ENCODE measurements at places on chromosomes 12 and 14. TPM values are rescaled to one million over a fixed set of nuclear protein-coding genes. Genes with fewer than 3 reads are reported as not detected.

GRCh38 chr14:31819281-31819680, 257.8 kb upstream of the ARHGAP5 start:
- no peak for DNase-seq

DNA sequence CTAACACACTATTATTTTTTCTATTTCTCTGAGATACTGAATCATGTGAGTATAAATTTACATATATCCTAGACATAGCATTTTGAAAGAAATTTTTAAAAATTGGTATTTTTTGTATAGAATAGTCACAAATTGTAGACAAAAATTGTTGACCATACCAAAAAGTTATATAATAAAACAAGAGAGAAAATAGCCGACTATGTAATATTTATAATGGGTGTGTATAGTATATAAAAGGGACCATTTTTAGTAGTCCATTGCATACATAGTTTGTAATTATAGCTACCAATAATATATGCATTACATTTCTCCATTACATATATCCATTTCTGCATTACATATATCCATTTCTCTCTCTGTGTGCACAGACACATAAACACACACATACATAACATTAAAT, 590.2 kb downstream of the TMTC2 start:
- no peak for DNase-seq

The C3AR1 gene
- 2.1 TPM for total RNA-seq

DNA sequence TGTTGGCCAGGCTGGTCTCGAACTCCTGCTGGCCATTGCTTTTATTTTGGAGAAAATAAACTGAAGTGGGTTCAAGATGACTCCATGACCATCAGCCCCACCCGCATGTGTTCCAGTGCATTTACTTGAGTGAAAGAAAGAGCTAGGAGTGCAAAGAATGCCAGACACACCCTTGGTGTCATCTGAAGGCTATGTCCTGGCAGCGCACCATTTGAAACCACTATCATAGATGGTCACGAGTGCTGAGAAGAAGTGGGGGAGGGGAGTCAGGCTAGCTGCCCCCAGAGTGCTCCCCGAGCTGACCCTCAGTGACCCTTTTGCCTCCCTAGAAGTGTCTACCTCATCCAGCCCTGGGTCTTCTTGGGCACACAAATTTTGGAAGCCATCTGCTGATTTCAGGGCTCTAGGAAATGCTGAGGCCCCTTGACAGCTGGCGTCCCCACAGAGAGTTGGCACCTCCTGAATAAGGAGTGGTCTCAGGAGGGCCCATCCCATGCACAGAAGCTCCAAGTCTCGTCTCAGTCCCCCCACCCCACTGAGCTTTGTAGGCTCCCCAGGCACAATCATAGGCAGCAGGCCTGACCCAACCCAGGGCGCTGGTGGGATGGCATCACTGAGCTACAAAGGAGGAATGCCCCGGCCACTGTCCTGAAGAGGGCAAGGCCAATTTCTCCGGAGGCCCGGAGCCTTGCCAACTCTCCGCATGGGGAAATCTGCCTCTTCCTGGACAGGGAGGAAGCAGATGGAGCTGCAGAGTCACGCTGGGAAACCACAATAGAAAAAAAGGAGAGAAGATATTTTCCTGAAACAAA, 28.0 kb downstream of the PXN start:
- DNase-seq = peak; percentile 49

The MDP1 gene
- total RNA-seq = 13.8 TPM

The HCAR1 gene
- 0.06 TPM for total RNA-seq

DNA sequence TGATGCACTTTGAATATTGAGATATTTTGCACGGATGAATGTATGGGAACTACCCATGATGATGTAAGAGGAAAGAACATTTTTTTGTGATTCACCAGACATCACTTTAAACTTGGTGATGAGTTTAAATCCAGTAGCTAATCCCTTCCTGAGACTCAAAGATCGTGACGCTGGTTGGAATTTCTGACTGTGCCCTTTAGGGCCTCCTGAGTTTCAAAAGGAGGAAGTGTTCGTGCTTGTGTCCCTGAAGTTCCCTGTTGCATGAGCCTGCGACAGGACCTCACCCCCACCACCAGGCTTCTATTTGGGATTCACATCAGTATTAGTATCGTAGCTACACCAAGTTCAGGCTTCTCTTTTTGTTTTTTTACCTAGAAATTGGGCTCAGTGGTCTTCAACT, 18.6 kb upstream of the RIN3 start:
- peak; percentile 31 for DNase-seq

The LMNTD1 gene
- total RNA-seq = not detected

The SYNDIG1L gene
- total RNA-seq = not detected

GRCh38 chr12:54734196-54734950, 86.2 kb upstream of the DCD start:
- DNase-seq = no peak

The DLGAP5 gene
- total RNA-seq = 8.1 TPM

DNA sequence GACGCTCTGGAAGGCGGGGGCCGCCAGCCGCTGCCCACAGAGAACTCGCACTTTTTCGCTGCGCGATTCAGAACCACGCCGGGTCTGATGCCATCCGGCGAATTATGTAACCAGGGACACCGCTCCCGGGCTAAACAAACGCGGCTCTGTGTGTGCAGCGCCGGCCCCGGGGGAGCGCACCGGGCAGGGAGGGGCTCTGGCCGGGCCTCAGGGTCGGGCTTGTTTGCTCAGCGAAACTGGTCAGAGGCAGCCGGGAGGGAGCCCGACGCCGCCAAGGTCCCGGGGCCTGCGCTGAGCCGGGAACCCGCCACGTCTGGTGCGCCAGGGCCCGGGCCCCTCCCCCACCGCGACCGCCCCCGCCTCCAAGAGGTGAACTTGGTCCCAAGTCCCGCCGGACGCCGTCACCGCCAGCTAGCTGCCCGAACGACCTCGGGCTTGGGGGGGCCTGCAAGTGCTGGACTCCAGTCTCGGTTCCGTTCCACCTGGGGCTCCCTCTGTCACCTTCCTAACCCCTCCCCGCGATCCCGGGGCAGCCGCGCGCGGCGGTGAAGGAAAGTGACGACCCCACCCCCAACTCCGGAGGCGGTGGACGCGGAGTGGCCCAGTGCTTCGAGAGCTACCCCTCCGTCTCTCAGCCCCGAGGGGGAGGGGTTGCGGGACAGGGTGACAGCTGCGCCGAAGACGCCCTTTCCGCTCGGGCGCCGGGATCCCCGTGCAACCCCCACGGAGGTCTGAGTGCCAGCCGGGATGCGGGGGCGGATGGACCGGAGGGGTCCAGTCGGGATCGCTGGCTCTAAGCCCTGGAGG, 848 bp downstream of the CTDSP2 start:
- peak; percentile 85 for DNase-seq

DNA sequence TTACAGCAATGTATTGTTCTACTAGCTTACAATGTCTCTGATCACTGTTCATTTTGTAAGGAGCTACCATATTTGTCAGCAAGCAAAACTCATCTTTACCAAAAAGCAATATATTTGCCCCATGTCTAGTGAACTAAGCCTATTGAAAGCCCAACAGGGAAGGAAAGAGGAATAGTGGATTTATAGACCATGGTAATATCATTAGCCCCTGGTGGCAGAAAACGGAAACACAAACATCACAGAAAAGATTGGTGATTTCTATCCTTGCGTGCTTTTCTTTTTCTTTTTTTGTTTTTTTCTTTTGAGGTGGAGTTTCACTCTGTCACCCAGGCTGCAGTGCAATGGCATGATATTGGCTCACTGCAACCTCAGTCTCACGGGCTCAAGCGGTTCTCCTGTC, 1562.4 kb upstream of the TMEM132C start:
- DNase-seq = no peak

- DNase-seq = peak; percentile 42
Measured at GRCh38 chr14:102140027-102140749, 491 bp downstream of the WDR20 start.

DNA sequence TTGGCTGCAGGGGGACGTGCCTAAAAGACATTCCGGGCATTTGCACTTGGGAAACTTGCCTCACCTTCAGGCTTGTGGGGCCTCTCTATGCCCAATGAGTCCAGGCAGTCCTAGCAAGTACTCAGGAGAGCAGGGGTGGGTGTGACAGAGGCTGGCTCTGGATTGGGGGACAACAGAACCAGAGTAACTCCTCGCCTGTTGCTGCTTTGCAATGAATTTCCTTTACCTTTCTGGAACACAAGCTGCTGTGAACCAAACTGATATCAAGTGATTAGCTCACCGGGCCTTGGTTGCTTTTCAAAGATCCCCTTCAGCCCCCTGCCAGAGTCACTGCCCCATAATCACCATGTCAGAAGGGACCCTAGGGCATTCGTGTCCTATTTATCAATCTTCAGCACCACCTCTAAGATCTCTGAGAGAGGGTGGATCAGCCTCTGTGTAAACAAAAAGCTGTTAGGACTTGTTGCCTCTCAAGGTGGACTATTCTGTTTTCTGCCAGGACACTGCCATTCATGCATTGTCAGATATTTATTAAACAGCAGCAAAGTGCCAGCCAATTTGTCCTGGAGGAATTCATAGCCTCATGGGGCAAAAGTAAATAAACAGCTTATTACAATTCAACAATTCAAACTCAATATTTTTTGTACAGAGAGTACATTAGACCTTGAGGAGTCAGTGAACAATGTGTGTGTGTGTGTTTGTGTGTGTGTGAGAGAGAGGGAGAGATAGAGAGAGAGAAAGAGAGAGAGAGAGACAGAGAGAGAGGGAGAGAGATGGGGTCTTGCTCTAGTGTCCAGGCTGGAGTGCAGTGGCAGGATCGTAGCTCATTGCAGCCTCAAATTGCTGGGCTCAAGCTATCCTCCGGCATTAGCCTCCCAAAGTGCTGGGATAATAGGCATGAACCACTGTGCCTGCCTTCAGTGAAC, 11.3 kb downstream of the NFATC4 start:
- no peak for DNase-seq

The SLCO1B1 gene
- total RNA-seq = not detected

The ESPL1 gene
- total RNA-seq = 3.3 TPM

DNA sequence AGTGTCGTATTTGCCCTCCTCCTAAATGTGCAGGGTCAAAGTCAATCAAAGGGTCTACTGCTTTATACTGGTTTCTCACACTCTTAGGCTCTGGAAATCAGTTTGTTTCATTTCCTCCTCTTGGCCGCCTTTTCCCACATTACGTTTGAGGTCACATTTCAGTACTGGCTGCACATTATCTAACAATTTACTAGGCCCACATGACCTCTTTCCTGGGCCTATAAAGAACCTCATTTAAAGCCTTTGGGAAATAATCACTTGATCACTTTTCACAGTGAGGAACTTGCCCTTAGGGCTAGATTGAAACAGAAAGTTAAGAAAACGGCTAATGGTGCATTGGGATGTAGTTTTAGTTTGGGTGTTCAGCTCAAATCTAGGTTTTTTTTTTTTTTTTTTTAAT, 497.5 kb downstream of the RERGL start:
- no peak for DNase-seq

The FAIM2 gene
- 2.3 TPM for total RNA-seq

The SOX5 gene
- 3.9 TPM for total RNA-seq

- DNase-seq = peak; percentile 36
Measured at GRCh38 chr12:121713257-121713777, 765 bp downstream of the TMEM120B start.

The TESPA1 gene
- 0.55 TPM for total RNA-seq

The PRR4 gene
- 2.3 TPM for total RNA-seq

The PRICKLE1 gene
- total RNA-seq = 1.2 TPM

- no peak for DNase-seq
Measured at GRCh38 chr14:105087963-105088811, 23.0 kb upstream of the GPR132 start.

The TAS2R42 gene
- not detected for total RNA-seq

- no peak for DNase-seq
Measured at GRCh38 chr12:116535241-116535640, 23.9 kb upstream of the MAP1LC3B2 start.

The GPD1 gene
- total RNA-seq = 1.8 TPM

GRCh38 chr12:116651089-116651488, 86.8 kb downstream of the SPRING1 start:
- DNase-seq = no peak

The WSCD2 gene
- total RNA-seq = 0.46 TPM

DNA sequence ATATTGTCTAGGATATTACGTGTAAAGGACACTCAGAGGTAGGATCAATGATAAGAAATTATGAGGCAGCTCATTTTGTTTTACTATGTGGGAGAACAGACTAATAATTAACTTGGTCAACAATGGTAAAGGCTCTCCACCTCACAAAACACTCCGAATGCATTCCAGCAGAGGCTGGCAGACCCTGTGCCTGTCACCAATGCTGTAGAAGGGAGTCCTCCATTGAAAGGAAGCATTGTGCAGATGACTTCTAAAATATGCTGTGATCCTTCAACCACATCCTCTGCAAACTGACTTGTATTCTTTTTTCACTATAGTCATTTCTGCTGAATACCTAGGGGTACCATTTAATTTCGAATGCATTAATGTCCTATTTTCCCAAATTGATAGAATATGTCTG, 119.6 kb upstream of the EEA1 start:
- DNase-seq = no peak

The TAS2R14 gene
- 2.1 TPM for total RNA-seq

The MAP1LC3B2 gene
- 1.9 TPM for total RNA-seq

DNA sequence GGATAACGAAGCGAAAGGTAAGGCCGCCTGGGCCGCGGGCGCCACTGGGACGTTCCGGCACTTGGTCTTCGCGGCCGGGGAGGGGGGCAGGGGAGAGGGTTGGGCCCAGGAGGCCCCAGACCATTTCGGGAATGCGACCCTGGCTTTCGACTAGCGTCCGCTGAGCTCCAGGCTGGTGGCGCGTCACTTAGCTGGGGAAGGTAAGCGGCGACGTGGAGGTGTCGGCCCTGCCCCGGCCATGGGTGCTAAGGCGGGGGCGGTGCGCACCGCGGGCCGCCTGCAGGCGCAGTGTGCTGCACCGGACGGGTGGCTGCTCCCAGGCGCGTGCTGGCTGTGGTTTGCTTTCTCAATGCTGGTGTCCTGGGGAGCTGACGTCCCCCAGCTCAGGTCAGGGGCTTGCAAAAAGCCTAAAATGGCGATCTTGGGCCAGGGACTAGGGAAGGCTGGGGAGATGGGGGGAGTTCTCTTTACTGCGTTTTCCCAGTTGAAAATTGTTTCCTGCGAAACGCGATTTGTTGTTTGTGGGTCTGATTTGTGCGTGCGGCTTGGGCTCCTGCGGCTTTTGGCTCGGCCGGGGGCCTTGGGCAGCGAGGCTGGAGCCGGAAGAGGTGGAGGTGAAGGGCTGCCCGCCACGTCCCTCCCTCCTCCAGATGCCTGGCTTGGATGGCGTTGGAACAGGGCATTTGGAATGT, 1.2 kb downstream of the HOXC10 start:
- no peak for DNase-seq
